ENCODE measurements at places on chromosomes 6 and 20.

DNA sequence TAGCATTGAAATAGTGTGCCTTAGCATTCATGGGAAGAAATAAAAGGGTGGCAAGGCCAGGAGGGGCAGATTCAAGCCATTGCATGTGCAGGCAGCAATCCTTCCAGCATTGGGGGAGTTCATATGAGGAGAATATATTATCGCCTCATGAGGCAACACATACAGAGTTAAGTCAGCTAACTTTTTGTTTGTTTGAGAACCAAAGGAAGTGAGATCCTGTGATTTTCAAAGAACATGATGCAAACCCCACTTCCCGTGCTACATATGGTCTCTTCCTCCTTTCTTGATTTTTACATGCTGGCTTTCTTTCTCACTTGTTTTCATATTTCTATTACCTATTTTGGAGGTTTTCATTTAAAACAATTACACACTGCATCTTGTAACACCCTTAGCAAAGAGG, 579.7 kb upstream of the ARID1B start:
- no peak for DNase-seq

DNA sequence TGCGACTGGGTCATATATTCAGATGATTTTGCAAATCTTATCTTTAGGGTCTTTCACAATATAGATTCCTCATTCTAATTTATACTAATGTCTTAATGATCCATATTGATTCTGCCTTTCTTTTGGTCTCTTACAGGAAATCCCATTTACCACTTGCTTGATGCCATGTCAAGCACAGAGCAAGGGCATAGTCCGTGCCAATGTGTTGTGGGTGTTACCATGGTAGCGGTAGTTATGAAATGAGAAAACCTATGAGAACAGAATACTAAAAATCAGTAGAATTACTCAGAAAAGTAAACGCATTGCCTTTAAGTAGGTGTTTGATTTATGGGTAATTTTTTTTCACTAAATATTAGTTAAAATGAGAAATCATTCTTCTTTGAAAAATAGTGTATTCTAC, 153.9 kb upstream of the RAB32 start:
- no peak for DNase-seq

DNA sequence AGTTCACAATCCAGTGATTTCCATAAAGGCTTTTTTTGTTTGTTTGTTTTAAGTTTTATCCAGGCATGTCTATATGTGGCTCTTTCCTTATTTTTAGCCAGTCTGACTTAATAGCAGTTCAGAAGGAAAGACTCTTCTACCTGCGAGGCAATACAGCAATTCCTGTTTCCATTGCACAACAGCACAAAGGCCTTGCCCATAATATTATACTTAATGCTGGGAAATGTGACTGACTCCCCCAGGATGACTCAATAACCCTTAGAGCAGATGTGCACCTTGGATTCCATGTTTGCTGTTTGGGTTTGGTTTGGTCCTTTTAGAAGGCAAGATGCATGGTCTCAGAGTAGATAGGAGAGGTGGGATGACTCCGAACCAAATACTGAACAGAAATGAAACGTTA, 184.1 kb downstream of the MTFR2 start:
- DNase-seq = no peak

GRCh38 chr6:31702405-31702818, 712 bp downstream of the ABHD16A start:
- DNase-seq = no peak

DNA sequence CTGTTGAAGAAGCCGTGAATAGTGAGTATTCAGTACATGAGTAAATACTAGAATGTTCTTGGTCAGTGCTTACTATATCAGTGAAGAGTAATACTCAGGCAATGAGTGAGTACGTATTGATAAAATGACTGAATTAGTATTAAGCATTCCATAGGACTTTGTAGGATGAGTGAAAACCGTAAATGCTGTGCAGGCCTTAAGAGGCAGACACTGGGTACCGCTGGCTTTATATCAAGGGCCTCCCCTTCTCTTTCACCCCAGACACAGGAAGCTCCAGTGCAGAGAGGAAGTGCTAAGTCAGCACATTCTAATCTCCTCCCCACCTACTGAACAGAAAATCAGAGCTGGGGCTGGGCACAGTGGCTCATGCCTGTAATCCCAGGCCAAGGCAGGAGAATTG, 24.2 kb downstream of the POFUT1 start:
- DNase-seq = no peak

GRCh38 chr20:47304287-47304686, 52.2 kb downstream of the ZMYND8 start:
- no peak for DNase-seq

DNA sequence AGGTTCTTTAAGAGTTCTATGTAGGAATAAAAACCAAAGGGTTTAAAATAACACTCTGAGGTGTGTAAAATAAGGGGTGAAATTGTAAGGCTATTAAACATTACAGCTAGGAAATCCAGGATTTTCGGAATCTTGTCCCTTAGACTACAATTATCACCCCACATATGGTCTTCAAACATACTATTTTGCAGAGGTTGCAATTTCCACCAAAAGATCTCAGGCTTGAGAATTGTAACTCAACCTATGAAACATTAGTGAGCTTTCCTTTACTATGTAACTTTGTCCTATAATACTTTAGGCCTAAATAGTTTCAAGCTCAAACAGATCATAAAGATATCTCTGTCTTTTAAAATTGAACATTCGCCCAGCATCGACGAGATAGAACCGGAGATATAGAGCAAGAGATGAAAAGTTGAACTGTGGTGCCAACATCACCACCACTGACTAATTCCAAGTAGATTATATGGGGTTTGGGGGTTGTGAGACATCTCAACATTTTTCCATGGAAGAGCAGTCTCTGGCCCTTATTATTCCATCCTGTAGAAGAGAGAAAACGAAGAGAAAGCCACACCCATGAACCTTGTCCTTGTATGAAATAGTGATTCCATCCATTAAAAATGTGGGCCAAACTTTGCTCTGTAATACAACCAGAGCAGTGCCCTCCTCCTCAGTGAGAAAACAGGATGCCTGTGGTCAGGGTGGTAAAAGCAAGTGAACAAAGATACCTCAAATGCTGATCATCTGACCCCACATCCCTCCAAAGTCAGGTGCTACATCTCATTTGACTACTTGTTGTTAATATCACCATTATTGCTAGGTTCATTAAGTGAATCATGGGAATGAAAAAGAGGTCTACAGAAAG, 284.5 kb upstream of the GJE1 start:
- no peak for DNase-seq

DNA sequence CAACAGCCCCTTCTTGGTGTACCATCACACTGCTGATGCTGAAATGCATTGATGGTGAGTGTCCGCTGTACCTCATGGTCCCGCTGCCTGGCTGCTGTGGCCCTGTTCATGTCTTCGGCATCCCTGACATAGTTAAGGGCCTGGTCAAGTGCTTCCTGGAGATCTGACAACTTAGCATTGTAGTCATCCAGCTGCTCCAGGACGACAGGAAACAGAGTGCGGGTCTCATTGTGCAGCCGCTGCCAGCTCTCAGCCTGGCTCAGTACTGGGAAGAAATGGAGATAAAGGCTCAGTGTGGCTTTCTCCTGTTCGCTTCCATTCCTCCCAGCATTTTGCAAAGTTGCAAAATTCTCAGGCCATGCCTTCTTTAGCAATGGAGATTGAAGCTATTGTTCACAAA, 81.8 kb downstream of the LAMA4 start:
- DNase-seq = no peak

DNA sequence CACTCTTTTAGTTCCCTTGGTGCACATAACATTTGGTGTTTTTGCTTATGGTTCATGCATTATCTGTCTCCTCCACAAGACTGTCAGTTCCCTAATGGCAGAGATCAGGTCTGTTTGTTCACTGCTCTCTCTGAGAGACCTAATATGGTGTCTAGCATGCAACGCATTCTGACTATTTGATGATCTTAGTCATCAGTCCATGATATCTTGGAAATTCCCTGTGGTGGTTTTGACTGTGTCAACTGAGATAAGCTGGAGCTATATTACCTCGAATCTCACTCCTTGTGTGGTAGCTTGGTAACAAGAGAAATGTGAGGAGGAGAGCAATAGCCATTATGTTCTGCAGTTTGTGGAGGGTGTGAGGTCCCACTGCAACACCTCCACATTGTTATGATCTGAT, 229.8 kb downstream of the FRK start:
- no peak for DNase-seq
